Activated gamma-delta T cell treated with anti-CD3 and anti-CD28 coated beads, Interleukin-2, amount 50 U/mL, for 16 hours (primary cell): ENCODE measurements at places on chromosomes 2 and 18.

DNA sequence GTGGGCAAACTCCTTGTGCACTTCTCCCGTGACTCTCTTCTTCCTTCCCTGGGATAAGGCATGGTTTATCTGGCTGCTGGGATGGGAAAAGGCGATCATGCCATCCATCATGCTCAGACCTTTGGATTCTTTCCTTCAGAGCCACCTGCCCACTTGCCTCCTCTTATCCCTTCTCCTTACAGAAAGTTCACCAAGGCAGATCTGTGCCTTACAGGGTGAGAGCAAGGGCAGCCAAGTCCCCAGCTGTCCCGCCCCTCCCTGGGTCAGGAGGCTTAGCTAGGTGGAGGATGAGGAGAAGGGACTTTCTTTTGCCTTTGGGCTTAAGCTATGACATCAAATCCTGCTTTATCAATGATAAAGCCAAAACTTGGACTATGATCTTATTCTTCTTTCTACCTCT is 47.6 kb downstream of the KCNE4 start:
- DNase-seq, result no peak

DNA sequence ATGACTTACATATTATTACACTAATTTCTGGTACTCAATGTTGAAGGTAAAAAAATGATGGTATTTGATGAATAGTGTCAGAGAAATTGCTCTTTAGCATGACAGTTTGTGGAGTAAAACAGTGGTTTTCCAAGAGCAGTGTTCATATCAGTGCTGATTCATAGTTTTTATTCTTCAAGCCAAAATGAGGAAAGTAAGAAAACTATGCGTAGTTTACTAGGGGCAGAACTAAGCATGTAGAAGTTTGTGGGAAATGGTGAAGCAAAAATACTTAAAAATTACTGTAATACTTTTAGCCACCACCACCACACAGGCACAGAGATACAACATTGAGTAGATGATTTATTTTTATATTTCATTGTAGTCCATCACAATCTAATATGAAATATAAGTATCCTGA is 137.3 kb downstream of the ZNF804A start:
- DNase-seq, result no peak

- no peak for DNase-seq
Measured at GRCh38 chr2:183541766-183542165, 417.5 kb downstream of the NUP35 start.

DNA sequence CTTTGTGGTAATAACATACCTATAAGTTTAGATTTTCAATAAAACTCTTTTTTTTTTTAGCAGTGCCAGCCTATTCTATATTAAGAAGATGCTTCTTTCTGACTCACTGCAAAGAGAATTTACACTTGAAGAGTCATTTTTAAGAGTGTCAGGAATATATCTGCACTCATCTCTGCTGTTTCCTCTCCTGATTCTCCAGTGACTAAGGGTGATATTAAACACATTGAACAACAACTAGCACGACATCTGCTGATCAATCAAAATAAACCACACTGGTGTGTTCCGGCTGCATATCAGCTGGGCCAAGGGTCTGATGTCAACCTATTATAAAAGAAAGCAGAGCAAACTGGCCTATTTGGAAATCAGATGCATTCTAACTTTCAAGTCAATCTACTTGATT is 15.0 kb downstream of the RAB27B start:
- DNase-seq, result no peak

GRCh38 chr2:201298462-201299052 is 38.2 kb downstream of the CASP8 start:
- DNase-seq, result no peak

DNA sequence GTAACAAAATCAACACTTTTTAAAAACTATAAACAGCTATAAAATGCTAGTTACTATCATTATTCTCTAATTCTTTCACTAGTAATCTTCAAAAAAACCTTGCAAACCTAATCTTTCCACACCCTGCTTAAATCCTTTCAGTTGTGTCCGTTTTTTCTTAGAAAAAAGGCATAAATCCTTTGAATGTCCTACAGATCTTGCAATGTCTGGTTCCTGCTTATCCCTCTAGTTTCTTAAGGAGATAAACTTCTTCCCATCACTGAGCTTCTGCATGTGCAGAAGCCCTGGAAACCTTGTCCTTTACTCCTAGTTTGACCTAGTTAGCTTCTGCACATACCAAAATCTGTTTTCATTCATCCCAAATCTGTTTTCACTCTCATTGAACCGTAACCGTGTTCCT is 1.3 kb upstream of the PNO1 start:
- no peak for DNase-seq

- DNase-seq, result no peak
Measured at GRCh38 chr2:207395535-207396251, 134.1 kb upstream of the CREB1 start.

DNA sequence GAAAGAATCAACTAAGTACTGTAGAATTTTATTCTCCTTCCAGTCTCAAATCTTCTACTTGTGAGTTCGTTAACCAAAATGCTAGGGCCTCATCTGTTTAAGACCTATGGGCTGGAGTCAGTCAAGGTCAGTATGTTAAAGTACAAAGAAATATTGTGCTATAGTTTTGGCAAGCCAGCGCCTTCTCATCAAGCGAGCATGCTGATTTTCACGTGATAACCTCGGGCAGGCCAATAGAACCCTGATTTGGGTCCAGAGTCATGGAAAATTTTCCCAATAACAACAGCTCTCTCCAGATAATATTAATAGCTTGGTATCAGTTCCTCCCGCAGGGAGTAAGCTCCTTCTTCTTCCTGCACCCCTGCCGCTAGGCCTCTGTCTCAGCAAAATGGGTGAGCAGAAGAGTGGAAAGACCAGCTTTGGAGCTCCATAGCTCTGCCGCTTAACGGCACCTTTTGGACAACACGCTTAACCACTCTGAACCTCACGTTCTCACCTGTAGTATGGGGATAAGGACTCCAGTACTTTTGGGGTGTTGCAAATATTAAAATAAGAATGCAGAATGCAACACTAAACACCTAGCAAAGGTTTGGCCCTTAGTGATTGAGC is 11.7 kb downstream of the CABLES1 start:
- DNase-seq, result no peak

DNA sequence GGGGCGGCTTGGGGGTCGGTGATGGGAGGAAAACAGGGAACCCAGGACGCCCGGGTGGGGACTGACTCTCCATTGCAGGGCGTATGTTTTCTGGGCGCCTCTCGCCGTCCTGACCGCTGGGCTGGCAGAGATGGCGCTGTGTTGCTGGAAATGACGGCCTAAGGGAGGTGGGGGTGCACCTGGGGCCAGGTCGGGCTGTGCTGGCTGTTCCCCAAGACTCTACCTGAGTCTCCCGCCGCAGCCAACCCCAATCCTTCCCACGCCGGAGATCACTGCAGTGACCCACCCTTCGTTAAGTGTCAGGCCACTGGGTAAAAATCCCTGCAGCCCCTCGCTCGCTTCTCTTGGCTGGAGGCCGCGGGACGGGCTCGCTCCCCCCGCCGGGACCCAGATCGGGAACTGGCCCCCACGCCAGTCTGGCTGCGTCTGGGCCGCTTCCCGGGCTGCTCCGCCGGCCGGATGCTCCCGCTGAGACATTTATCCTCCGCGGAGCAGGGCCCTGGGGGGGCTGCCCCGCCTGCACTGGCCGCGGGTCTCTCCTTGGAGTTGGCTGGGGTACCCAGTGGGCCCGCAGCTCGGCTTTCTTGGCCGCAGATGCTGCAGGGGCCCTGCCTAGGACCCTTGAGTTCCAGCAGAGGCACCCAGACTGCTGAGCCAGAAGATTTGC is 7.8 kb upstream of the ARMC9 start:
- DNase-seq, result no peak

DNA sequence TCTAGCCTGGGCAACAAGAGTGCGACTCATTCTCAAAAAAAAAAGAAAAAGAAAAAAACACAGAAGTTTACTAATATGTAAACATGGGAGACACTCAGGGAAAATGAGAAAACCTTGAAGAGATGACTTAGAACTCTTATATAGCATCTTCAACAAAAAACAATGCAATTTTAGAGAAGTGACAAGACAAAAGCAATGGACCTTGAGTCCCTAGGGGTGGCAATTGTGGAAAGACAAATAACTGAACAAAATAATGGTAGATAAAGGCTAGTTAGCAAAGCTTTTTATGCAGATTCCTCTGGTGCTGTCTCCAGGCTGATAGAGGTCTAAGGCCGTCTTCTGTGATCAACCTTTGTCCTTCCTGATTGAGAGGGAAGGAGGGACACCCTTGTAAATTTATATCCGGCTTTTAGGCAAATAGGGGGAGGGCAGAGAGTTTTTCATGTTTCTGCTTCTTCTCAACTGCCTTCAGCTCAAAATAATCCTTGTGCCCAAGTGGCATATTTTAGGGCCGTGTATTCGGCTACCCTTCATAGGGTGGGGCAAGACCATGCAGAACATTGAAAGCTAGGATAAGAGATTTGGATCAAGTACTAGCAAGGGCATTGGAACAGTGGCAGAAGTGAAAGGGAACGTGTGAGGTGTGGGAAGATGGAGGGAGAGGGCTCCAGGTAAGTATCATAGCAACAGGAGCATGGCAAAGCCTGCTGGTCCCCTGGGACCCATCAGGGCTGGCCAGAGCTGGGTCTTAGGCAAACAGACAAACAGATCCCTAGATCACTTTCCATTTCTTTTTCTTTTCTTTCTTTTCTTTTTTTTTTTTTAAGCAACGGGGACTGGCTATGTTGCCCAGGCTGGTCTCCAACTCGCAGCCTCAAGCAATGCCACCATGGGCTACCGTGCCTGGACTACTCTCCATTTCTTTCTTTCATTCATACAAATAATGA is 116.2 kb upstream of the STPG4 start:
- no peak for DNase-seq

DNA sequence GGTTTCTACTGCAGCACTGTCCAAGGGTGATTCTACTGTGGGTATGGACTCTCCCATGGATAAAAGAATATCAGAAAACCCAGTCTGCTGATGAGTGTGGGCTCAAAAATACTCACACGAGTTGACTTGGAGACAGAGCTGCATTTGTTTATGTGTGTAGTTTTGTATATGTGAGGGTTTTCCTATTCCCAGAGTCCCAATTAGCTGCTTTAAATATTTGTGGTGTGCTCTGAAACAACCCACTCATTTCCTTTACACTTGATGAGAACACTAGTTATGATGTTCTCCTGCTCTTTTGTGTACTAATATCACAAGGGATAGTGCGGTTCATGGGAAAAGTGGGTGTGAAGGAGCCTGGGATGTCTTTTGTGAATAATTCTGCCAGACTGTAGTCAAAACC is 337.3 kb downstream of the PLCL1 start:
- no peak for DNase-seq

DNA sequence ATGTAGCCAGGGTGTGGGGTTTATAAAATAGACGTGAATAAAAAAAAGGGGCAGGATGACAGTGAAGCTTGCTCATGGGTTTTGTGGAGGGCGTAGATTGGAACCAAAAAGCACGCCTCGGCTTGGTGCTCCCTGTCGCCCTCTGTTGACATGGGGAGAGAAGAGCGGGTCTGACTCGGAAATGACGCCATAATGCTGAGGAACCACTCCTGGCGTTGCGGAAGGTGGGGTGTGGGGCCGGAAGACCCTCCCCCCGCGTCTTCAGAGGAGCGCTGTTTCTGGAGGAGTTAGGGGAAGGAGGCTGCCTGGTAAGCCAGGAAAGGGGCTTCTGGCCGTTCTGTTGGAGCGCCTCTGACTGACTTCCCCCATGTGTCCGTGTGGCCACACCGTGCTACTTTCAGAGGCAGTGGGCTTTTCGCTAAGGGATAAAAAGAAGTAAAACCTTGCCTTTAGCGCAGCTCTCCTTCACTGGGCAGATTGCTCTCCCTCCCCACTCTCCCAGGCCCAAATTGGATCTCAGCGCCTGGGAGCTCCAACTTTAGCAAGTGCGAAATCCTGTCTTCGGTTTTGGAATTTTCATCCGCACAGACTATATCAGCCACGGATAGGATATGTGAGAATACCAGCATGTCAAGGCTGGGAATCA is 42.8 kb downstream of the PLEKHA3 start:
- peak; percentile 75 for DNase-seq

DNA sequence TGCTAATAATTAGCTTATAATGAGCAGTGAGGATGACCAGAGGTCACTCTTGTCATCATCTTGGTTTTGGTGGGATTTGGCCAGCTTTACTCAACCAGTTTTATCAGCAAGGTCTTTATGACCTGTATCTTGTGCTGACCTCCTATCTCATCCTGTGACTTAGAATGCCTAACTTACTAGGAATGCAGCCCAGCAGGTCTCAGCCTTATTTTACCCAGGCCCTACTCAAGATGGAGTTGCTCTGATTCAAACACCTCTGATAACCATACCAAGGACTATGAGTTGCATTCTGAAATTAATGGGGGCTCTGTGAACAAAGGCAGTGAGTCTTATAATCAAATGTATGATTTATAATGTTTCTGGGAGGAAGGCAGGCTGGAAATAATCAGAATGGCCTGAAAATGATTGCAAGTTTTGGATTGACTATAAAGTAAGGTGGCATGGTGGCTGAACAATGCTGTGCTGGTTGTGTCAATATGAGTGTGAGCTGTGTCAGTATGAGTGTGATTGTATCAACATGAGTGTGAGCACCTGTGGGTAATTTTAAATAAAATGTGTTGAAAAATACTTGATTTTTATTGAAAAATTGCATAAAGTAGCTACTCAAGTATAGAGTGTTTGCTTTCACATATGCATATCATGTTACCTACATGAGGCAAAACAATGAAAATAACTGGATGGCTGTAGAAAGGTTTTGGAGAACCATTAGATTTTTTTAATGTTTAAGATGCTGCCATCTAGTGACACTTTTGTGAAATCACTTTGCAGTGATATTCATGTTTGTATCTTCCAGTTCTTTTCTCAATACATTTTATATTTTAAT is 103.0 kb downstream of the KYNU start:
- no peak for DNase-seq

DNA sequence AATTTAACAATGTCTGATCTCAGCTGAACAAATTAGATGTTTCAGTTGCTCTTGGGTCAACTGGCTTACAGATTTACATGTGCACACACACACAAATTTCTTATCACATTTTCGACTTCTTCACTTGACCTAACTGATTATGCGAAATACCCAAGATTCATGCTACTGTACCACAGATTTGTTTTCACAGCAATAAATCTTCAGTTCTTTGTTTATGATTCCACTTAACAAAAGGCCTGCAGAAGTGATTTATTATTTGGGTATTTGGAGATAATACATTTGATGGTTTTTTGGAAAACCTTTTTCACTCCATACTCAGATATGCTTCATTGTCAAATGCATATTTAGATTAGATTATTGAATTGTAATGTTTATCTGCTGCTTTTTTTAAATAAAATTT is 129.0 kb downstream of the GALNT1 start:
- no peak for DNase-seq

DNA sequence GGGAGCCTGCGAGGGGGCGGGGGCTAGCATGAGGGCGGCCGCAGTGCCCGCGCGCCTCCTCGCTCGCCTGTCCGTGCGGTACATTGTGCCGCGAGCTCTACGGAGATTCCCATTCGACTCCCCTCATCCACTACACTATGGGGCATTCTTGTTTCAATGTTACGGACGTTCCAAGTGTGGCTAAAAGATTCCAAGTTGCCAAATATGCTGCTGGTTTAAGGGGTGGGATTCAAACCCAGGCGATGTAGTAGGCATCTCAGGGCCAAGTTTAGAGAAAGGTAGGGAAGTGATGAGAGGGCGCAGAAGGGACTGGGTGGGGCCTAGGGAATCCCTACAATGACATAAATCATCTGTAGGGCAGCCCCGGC is 10.0 kb upstream of the CRYBA2 start:
- no peak for DNase-seq
